ENCODE measurements at places on chromosomes 2 and 18. TPM values are rescaled to one million over a fixed set of nuclear protein-coding genes. Genes with fewer than 3 reads are reported as not detected.

GRCh38 chr2:241083091-241083415 is 19.0 kb downstream of the MTERF4 start:
- no peak for DNase-seq

- no peak for DNase-seq
These were observed 5.5 kb downstream of the TMEM37 start for GRCh38 chr2:119436993-119437772.

GRCh38 chr2:128788636-128789220 is 470.1 kb upstream of the HS6ST1 start:
- DNase-seq, result no peak

GRCh38 chr18:62279561-62279960 is 45.5 kb upstream of the TNFRSF11A start:
- DNase-seq, result no peak

DNA sequence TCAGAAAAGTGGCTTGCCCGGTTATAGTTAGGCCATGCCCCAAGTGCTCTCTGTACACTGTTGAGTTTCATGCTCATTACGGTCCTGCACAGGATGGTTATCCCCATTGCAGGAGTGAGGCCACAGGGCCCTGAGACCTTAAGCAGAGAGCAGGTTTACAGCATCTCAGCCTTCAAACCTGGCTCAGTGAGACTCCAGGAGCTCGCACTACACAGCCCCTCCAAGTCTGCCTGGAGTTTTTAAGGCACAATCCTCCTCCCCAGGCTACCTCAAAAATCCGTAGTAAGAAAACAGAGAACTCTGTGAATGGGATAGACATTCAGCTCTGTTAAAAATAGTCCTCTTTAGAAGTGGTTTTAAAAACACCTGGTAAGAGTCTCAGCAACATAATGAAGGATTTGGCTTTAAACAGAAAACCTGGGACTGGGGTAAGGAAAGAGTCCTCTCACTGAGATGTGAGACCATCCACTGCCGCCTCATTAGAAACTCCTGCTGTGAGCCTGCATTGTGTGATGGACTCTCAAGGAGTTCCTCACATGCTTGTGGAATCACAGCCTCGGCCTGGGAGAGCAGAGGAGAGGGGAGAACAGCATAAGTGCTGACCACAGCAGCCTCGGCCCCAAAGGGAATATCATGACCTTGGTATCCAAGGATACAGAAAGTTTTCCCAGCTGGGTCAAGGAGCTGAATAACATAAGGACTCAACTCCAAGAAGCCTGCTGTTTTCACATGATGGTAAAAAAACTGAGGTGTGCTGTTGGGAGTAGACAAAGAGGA is 214.8 kb downstream of the ATAD2B start:
- DNase-seq, result no peak

DNA sequence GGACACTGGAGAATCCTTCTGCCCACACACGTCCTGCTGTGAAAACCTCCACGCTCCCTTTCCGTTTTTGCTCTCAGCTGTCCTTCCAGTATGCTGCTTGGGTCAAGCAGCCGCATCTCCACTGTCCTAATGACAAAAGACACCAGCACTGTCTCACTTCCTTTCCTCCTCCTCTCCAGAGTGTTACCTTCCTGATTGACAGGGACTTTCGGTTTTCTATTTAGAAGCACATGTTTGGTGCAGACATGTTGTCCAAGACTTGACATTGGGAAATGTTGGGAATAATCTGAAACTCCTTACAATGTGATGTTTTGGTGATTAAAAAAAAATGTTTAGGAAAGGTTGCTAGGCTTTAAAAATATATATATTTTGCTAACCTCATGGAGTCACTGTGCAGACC is 226.6 kb downstream of the FAM210A start:
- DNase-seq, result no peak

DNA sequence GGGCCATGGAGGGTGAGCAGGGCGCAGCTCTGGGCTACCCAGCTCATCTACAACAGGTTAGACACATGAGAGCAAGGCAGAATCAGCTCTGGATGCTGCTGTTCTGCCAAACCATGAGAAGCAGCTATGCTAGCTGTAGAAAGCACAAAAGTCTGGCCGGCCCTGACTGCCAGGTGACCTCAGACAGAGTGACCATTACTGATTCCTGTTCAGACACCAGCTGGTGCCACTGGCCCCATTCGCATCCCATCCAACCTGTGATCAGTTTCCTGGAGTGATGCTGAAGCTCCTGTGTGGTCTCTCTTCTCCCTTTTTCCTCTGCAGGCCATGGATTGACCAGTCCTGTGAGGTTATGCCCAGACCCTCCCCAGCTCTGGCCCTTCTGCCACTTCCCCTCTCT is 14.3 kb downstream of the RBMS1 start:
- DNase-seq, result no peak

DNA sequence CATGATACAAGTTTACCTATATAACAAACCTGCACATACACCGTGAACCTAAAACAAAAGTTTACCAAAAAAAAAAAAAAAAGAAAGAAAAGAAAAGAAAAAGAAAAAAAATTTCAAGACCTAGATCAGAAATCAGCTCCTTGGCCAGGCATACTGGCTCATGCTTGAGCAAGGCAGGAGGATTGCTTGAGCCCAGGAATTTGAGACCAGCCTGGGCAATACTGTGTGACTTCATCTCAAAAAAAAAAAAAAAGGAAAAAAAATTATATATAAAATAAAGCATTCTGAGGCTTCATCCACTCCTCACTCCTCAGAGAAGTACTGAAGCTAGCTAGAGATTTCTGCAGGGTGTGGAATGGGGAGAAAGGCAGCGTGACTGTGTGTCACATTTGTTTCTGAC is 11.8 kb upstream of the PROC start:
- no peak for DNase-seq

GRCh38 chr2:166932032-166932431 is 43.8 kb downstream of the XIRP2 start:
- DNase-seq, result no peak

DNA sequence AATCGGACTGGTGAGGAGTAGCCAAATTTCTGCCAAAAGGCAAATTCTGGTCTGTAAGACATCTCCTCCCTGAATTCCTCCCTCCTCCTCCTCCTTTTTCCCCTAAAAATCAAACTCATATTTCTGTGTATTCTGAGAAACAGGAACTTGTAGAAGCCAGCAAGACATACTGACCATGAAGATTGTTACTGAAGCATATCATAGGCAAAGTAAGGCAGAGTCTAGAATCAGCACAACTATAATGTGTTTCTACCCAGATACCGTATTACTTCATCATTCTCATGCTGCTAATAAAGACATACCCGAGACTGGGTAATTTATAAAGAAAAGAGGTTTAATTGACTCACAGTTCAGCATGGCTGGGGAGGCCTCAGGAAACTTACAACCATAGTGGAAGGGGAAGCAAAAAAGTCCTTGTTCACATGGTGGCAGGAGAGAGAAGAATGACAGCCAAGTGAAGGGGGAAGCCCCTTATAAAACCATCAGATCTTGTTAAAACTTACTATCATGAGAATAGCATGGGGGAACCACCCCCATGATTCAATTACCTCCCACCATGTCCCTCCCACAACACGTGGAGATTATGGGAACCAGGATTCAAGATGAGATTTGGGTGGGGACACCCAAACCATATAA is 24.9 kb upstream of the EPC2 start:
- no peak for DNase-seq

GRCh38 chr2:158735822-158736580 is 59.1 kb upstream of the DAPL1 start:
- DNase-seq, result no peak

- DNase-seq, result no peak
These were observed 210.6 kb downstream of the TMEM247 start for GRCh38 chr2:46689993-46690392.

- DNase-seq, result no peak
These were observed 16.5 kb upstream of the CERS6 start for GRCh38 chr2:168439536-168439935.

- no peak for DNase-seq
These were observed 39.5 kb downstream of the AOX1 start for GRCh38 chr2:200625282-200625681.

GRCh38 chr18:44370861-44371260 is 309.8 kb upstream of the SETBP1 start:
- no peak for DNase-seq

The DSG4 gene
- total RNA-seq, result not detected

The TRIM43 gene
- total RNA-seq, result not detected

The MAB21L4 gene
- not detected for total RNA-seq

The DPY30 gene
- total RNA-seq, result 10.8 TPM

The ARHGAP25 gene
- total RNA-seq, result 36.7 TPM

The TEKT4 gene
- not detected for total RNA-seq

The STON1 gene
- total RNA-seq, result 1.4 TPM

The CPO gene
- total RNA-seq, result not detected

The SGO2 gene
- total RNA-seq, result 0.52 TPM

The MOGAT1 gene
- not detected for total RNA-seq

The LIPG gene
- not detected for total RNA-seq

Data from CD8-positive, alpha-beta T cell (primary cell).